Fibroblast of skin of left biceps (primary cell): ENCODE measurements at places on chromosomes 1 and 21.

DNA sequence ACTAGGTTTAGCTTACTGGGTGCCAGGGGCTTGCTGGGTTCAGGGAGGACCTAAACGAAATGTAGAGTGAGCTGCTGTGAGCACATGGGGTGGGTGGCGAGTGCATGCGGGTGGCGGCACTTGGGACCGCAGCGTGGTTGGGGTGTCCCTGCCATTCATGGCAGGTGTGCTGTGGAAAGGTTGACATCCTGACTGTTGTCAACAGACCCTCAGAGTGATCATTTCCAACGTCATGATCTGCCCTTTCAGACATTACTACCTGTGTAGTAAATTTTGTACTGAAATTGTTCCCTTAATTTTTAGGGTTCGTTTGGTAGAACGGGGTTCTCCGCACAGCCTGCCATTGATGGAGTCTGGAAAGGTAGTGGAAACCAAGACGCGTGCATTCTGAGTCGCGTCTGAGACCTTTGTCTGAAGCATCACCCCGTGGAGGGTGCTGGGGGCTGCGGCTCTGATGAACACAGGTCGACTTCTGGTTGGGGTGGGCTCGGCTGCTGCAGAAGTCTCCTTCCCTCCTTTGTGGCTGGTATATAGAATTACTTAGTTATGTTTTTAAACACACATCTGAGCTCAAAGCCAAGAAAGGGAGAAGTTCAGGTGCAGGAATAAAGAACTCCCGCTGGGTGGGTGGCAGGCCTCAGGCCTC lies 43.3 kb downstream of the S100B start:
- no peak for DNase-seq

DNA sequence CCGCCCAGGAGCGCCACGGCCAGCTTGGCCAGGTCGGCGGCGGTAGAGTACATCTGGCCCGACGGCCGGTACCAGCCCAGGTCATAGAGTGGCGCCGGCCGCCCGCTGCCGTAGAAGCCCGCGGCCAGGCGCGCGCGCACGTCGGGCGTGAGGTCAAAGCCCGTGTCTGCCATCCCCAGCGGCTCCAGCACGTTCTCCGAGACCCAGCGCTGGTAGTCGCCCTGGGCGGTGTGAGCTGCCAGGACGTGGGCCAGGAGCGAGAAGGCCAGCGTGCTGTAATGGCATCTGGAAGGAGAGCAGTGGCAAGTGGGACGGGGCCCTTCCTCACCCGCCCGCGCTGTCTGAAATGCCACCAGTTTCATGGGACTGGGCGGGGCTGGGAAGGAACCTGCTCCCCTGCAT lies 18.9 kb downstream of the LACTBL1 start:
- DNase-seq: no peak

GRCh38 chr1:119209596-119210295 lies 69.3 kb upstream of the WARS2 start:
- no peak for DNase-seq

DNA sequence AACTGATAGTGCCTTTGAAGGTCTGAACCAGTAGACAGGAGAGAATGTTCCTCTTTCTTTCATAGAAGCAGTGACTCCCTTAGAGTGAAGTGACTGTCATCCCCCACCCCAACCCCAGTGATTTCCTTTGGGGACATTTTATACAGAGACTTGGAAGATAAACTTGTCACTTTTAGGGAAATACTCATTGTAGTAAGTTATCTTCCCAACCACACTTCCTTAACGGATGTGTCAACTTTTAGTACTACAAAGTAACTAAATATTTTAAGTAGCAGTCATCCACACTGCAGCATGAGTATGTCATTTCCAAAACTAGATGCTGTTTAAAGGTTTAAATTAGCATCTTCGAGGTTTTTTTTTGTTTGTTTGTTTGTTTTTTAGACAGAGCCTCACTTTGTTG lies 13.7 kb downstream of the LRRC8B start:
- DNase-seq: no peak

GRCh38 chr1:50420689-50421365 lies 2.4 kb downstream of the DMRTA2 start:
- DNase-seq: no peak

DNA sequence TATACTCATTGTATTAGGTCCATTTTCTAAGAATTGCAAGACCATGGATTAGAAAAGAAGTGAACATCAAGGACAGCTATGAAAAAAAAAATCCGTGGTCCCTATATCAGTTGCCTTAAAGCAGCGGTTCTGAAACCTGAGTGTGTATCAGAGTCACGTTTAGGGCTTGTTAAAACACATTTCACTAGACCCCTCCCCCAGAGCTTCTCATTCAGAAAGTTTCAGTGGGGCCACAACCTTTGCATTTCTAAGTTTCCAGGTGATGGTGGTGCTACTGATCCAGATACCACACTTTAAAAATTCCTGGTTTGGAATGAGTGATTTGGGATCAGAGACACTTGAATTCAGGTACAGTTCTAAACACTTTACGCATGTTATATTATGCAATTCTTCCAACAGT lies 96.1 kb upstream of the PRMT6 start:
- DNase-seq: no peak

DNA sequence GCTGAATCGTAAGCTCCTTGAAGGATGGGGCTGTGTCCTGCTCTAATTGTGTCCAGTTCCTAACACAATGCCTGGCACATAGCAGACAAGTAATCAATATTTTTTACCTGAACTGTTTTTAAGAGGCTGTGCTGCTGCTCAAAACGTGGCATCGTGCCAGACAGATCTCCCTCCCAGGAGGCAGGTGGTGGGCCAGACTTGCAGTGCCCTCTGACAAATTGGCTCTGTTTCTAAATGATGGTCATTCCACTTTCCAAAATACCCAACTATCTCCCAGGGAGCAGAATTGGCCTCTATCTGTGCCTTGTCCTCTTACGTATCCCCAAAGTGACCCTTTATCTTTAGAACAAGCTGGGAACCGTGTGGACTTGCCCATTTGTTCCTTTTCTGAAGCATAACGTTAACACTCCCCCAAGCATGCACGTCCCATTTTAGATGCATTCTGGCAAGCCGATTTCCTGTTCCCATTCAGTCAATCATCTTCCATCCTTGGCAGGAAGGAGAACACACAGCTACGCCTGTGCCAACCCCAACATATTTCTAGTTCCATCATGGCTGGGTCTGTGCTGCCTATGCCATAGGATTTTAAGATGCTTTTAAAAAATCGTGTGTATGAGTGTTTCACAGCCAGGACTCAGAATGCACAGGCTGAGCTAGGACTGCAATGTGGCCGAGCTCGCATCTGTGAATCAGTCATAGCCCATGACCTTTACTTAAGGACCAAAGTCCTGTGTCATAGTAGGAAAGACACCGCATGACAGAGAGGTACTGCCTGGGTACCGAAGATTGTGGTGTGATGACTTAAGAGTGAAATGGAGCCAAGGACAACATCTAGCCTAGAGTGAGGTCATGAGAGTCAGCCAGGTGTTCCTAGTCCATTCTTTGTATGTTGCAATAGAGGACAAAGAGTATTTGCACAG lies 408.6 kb downstream of the PRDM2 start:
- DNase-seq: no peak

DNA sequence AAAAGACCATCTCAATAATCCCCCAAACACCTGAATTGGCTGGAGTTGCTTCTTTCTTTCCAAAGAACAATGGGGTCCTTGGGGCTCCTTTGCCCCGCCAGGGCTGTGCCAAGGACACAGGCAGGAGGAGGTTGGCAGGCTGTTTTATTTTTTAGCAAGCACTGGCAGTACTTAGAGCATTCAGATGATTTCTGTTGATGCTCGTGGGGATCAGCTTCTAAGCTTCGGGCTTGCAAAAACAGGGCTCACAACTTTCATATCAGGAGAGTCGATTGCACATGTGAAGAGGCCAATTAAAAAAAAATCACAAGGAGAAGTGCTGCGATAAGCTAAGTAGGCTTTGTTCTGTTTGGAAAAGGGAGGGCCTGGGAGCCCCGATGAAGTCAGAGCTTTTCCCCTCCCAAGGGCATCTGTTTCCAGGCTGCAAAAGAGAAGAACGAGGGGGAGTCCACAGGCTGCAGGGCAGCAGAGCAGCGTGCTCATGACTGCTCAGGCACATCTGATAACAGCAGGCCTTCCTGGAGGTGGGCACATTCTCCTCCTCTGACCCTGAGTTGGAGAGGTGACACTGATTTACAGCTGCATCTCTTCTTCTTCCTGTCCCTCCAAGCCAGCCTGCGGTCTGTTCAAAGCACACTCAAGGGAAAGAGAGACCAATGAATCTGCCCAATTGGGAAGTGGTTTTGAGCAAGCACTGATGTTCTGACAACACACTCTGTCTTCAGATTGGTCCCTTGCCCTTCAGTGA lies 27.3 kb upstream of the BCAR3 start:
- DNase-seq: no peak

DNA sequence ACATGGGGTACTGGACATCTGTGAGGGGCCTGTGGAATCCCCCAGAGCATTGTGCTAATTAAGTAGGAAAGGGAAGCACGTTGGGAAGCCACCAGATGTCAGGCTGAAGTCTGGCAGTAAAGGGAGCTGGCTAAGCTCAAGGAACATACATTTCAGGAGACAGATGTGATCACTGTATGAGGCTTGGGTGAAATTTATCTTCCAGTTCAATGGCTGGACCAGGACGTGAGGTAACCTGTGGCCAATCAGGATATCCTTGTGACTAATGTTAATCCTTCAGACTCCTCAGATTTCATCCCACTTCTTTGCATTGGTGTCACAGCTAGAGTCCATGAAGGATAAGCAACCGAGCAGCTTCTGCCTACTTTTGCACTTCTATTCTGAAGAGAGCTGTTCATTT lies 110.2 kb upstream of the APP start:
- peak; percentile 2 for DNase-seq

DNA sequence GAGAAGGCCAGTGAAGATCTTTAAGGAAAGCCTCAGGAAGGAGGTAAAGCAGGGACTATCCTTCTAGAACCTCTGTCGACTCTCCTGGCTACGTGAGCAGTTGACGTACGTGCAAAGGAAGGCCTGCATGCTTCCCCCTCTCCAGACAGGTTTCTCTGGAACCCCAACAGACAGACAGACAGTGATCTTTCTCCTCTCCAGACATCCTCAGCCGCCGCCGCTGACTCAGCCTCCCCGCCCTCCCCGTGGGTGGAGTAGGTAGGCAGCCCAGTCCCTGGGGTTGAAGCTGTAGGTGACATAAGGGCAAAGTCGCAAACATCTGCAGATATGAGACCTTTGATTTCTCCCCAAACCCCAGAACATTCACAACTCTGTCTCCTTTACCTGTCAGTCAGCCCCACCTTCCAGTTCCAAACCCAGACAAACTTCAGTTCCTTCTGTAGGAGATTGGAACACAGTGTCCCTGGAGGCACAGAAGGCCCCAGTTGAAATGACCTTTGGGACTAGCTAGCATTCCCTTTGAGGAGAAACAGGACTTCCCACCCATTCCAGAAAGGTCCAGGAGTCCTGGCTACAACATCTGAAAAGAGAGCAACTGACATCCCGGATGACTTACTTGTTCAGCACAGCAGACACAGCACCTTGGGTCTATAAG lies 146.0 kb upstream of the JUN start:
- no peak for DNase-seq

DNA sequence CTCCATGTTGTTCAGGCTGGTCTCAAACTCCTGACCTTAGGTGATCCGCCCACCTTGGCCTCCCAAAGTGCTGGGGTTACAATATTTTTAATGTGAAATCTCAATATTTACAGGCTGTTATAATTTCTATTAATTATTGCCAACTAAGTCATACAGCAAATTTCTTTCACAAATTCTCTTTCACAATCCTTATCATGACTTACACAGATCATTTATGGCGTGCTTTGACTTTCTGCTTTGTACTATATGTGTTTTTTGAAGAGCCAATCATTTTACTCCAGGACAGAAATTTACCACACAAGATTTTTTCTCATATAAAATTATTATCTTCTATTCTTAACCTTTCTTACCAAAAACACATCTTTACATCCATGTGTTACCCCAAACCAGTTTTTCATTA lies 1729.9 kb downstream of the NCAM2 start:
- no peak for DNase-seq

DNA sequence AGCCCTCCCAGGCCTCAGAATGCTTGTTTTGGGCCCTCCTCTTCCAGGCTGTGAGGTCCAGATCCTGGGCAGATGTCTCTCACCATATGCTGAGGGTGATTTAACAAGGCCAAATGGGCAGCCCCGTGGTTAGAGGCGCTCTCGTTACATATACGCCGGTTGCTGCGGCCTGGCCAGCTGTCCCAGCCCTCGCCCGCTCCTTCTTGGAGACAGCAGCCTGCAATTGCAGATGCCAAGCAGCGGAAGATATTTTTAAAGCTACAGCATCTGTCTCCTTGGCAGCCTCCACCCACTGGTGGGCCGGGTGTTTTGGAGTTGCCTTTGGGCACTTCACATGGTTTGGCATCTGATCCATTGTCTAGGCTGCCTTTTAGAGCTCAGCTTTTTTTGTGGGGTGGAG lies 178.8 kb upstream of the NFIA start:
- no peak for DNase-seq

DNA sequence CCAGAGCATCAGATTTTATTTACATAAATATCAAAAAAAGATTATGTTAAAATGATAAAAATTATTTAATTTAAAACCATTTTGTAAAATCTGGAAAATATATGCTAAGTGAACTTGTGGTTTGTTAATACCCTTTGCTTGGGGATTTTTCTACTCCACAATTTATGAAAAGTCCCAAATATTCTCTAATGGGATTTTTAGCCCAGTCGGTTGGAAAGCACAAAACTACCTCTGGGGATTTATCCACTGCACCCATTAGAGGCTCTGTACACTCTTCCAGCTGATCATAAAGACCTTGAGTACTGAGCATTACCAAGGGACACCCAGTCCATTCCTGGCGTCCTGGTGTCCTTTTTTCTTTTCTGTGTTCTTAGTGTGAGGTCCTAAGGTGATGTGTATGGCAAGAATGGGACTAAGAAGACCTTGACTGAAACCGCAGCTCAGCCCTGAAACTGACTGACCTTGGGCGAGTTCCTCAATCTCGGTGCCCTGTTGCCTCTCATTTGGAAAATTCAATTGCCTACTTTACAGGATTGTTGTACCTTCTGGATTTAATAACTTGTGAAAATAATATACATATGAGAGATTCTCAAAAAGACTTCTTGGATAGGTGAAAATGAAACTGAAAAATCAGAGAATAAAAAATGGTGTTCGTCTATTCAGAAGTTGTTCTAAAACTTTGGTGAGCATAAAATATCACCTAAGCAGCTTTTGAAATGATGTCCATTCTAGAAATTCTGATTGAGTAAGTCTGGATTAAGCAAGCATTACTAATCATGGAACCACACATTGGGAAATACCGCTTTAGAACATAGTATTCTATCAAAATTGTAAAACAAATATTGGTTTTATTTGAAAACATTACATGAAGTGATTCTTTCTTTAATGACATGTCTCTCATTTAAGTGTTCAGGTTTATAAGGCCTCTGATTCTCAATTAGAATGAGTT lies 21.5 kb upstream of the SAMSN1 start:
- DNase-seq: no peak

- no peak for DNase-seq
These were observed at the start of gene TRAF3IP3 for GRCh38 chr1:209755926-209756614. Gene TRAF3IP3 (plus strand): TSS chr1:209756053. CDS start chr1:209760040, 3,987 bp downstream.

GRCh38 chr1:246166841-246167240 lies 340.2 kb downstream of the SMYD3 start:
- no peak for DNase-seq

GRCh38 chr1:174197547-174197946 lies 38.2 kb downstream of the RABGAP1L start:
- DNase-seq: no peak
